ENCODE measurements at places on chromosomes 5 and 9.
A peak's percentile ranks its signal among the peaks of the same experiment; 100 is the strongest.

DNA sequence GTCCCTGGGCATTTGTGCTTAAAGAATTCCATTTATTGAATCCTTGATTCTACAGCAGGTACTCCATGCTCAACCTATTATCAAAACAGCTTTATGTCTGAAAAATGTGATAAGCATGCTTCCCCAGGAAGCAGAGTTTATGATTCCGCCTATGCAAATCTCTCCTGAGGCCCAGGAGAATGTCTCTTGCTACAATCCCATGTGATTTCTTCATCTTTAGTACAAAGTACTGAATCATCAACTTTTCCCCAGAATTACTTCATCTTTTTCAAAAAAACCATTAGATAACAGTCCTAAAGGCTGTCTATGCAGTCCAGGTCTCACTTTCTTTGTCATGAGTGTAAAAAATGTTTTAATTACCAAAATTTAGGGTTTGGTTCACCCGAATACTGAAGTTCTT, 130.2 kb upstream of the ADAMTSL1 start:
- no peak for DNase-seq

GRCh38 chr5:139194486-139194885, 3.7 kb downstream of the SIL1 start:
- no peak for DNase-seq

DNA sequence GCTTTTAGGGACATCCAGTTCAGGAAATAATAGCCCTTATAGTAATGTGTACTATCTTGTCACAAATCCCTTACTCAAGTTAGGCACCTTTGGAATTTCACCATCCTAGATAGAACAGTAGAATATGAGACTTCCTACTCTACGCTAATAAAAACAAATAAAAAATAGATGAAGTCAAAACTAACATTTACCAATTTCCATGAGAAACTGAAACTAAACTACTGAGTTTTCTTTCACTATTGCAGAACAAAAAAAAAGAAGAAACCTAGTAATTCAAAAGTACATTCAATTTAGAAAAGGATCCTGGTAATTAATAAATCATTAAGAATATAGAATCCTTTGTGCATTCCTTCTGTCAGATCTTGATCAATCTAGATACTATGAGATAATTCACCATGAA, 14.0 kb downstream of the STARD4 start:
- DNase-seq = no peak

GRCh38 chr5:92801911-92802310, 779.1 kb downstream of the NR2F1-AS1 start:
- DNase-seq = no peak

- DNase-seq = no peak
Measured at GRCh38 chr5:79130781-79131180, 19.2 kb downstream of the BHMT start.

- no peak for DNase-seq
Measured at GRCh38 chr5:67002832-67003684, 193.5 kb downstream of the CD180 start.

- DNase-seq = no peak
Measured at GRCh38 chr9:84057662-84058061, 77.1 kb downstream of the RMI1 start.

DNA sequence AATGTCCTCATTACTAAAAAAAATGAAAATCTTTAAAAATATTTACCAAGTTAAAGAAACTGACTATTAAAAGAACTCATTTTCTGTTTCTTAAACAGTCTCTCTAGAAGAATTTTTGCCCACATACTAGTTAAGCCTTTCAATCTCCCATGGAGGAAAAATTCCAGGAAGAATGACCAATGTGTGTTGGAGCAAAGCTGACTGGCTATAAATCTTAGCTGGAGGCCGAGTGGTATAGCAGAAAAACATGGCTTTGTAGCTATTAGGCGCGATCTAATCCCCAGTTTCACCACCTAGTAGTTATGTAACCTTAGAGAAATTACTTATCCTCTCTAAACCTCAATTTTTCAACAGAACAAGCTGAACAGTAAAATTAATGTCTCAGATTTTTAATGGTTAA, 135.5 kb upstream of the PRLR start:
- no peak for DNase-seq

GRCh38 chr5:142833517-142834449, 63.6 kb downstream of the ARHGAP26 start:
- DNase-seq = no peak

- DNase-seq = no peak
Measured at GRCh38 chr5:159309689-159310433, 20.4 kb downstream of the IL12B start.

- no peak for DNase-seq
Measured at GRCh38 chr5:128629157-128629556, 91.1 kb upstream of the FBN2 start.

- no peak for DNase-seq
Measured at GRCh38 chr5:142375944-142376411, 51.2 kb upstream of the SPRY4 start.

DNA sequence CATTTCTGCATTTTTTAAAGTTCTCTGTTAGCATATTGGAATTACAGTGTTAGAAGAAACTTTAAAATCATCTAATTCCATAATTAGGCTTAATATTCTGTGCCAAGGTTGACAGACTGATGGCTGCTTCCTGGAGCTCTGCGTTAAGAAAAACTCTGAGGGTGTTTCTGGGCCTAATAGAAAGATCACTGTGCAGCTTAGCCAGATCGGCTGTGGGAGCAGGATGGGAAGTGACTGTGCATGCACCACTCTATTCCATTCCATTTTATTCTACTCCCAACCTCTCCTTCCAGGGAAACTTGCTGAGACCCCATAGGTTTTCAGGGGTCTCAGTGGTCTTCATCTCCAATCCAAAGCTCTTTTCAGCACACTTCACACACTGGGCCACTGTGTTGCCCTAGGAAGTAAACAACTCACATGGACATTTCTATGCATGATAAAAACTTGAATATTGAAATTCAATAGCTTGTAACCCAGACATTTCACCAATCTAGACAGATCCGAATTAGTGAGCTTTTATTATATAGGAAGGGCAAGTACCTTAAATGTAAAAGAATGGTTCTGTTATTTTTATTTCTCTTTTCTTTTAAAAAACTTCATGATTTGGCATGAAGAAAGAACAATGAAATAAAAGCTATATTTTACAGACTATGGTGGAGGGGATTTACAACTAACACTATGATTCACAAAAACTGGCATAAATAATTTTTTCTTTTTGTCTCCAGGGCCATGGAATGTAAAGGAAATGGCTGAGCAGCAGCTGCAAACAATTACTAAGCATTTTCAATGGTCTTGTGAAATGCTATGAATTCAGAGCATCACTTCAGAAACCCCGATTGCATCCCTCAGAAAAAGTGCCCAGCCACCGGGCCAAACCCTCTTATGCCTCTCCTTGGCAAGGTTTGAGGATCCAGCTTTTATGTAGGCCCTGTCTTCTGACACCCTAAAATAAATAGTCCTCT, 51.4 kb upstream of the DAB2 start:
- no peak for DNase-seq

DNA sequence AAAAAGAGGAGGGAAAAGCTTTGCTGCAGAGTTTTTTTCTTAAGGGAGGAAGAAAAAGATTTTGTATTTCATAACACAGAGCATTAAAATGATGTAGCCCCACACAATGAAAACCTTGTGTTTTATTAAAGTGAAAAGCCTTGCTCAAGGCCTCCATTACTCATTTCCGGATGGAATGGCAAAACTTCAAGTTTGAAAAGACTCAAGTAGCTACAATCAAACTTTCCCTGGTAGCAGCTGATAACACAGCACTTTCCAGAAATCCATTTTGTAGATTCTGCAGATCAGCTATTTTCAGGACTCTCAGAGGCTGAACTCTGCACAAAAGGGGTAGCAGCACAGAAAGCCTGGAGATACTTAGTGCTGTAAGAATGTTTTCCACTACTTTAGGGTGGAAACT, 374.8 kb downstream of the NFIB start:
- DNase-seq = no peak

GRCh38 chr9:35487081-35487480, 2.8 kb upstream of the RUSC2 start:
- no peak for DNase-seq

DNA sequence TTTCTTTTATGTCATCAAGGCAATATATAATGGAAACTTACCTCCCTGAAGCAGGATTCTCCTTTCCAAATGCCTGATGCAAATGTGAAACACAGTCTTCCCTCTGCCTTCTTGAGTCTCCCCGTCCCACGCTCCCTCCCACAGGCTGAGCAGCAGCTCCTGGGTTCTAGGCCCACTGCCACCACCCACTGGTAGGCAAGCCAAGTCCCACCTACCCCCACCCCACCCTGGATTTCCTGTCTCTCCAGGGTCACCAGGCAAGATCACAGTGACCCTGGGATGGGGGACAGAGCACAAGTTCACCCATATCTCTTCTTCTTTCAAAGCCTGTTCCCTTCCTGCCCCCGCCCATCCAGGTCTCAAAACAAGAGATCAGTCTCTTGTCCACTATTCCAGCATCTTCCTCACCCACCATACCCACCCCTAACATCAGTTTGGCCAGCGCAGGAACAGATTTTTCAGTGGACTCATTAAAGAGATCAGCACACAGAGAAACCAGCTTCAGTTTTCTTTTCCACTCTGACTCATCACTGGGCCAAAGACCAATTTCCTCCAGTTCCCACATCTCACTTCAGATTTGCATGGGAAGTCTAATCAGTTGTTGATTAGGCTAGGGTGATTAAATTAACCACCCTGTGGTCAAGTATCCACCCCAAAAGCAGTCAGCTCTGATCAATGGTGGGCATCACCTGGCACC, 151.5 kb downstream of the ACTL7B start:
- DNase-seq = no peak

DNA sequence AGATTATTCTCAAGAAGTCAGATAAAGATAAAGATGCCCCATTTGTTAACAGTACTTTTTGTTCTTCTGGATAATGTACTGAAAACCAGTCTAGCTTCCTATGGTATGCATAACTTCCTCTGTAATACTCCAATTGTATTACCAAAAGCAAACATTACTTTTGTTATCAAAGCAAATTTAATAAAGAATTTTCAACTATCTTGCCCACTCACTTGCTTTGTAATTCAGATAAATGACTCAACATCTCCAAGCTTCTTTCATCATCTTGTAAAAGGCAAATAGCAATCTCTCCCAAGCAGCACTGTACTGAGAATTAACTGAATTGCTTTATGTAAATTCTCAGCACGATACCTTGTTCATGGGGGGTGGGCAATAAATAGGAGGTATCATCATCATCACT, 98.3 kb downstream of the NFIB start:
- no peak for DNase-seq

DNA sequence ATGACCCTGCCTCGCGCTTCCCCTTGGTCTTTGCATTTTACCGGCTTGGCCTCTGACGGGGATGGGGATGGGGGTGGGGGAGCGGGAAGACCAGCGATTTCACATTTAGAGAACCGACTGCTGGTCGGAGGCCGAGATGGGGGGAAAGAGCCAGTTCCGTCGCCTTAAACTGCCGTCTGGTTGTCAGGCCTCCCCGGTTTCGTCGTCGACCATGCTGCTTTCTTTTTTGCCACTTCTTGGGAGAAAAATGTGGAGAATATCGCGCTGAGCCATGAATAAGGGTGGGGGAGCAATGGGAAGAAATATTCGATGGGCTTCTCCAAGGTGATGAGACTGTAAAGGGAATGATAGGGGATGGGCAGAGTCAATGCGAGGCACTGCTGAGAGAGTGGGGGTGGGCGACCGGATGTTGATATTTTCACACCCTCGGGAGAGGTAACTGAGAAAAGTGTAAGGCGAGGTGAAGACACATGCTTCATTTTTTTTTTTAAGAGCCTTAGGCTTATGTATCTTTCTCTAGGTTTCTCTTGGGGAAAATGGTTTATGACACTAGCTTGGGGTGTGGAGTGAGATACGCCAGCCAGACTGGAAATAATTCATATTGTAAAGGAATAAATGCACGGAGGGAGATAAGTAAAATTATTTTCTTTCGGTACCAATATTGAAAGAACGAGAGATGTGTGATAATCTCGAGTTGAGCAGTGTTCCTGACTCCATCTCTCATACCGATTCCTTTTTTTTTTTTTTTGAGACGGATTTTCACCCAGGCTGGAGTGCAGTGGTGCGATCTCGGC, 1.1 kb downstream of the KIF2A start:
- peak; percentile 62 for DNase-seq

- no peak for DNase-seq
Measured at GRCh38 chr9:89647366-89648128, 42.7 kb downstream of the GADD45G start.

GRCh38 chr9:93451849-93452709, 594 bp downstream of the FAM120A start:
- DNase-seq = peak; percentile 59
